A673 (cell line): ENCODE measurements at places on chromosomes 7 and 10. TPM values are rescaled to one million over a fixed set of nuclear protein-coding genes. Genes with fewer than 3 reads are reported as not detected.

The LRRC18 gene
- not detected in 2 replicates for total RNA-seq

DNA sequence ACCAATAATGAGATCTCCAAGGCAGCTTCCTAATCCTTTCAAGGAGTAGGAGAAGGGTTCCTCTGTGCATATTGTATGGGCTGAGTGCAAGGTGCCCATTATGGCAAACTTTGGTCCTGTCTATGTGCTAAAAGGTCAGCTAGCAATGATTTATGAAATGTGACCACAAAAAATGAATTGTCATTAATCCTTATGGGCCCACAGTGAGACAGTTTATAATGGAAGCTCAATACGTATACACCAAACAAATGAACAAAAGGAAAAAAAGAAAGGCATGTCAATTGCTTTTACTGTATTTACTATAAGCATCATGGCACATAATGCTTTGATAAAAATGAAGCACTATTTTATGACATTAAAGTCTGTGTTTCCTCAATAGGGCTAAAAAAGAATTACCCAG, 54.5 kb downstream of the ELAPOR2 start:
- DNase-seq = no peak

DNA sequence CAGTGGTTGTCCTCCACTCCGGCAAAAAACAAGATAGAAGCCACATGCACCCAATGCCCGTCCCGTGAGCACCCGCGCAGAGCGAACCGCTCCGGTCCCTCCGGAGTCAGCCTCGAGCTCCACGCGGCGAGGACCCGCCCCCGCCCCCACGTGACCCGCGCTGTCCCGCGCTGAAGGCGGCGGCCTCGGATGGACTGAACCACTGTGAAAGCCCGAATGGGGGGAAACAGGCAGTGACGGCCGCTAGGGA, 766 bp upstream of the EIF3B start:
- peak; percentile 93 for DNase-seq

DNA sequence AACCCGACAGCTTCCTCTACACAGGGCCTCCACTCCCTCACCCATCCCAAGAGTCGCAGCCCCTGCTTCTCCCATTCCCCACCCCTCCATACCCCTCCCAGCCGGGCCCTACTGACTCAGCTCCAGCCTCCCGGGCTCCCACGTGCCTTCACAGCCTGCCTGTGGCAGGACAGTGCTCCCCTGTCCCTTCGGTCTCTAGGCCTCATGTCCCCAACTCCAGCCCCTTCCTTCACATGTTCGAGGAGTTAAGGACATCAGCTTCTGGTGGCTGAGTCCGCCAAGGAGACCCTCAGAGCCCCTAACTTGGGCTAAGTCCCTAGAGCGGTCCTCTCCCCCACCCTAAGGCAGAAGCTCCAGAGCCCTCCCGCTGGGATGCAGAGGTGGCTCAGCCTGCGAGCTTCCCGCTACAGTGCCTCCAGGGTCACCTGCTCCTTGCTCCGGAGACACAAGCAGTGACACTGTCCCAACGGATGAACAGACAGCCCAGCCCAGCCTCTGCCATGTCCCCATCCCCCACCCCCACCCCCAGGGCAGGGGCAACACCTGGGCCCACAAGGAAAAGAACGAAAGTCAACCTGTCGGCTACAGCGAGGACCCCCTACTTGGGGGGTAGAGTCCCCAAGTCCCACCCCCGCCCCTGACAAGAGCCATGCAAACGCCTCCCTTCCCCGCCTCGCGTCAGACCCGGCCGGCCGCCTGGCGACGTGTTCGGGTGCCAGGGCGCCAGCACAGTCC, 716 bp downstream of the SMARCD3 start:
- no peak for DNase-seq

DNA sequence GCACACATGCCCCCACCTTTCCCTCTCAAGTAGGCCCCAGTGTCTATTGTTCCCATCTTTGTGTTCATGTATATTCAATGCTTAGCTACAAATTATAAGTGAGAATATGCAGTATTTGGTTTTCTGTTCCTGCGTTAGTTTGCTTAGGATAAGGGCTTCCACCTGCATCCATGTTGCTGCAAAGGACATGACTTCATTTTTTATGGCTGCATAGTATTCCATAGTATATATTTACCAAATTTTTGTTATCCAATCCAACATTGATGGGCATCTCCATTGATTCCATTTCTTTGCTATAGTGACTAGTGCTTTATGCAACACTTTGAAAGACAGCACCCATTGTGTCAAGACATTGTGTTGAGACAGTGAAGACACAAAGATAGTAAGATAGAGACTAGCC, 19.0 kb upstream of the ABCB4 start:
- no peak for DNase-seq

DNA sequence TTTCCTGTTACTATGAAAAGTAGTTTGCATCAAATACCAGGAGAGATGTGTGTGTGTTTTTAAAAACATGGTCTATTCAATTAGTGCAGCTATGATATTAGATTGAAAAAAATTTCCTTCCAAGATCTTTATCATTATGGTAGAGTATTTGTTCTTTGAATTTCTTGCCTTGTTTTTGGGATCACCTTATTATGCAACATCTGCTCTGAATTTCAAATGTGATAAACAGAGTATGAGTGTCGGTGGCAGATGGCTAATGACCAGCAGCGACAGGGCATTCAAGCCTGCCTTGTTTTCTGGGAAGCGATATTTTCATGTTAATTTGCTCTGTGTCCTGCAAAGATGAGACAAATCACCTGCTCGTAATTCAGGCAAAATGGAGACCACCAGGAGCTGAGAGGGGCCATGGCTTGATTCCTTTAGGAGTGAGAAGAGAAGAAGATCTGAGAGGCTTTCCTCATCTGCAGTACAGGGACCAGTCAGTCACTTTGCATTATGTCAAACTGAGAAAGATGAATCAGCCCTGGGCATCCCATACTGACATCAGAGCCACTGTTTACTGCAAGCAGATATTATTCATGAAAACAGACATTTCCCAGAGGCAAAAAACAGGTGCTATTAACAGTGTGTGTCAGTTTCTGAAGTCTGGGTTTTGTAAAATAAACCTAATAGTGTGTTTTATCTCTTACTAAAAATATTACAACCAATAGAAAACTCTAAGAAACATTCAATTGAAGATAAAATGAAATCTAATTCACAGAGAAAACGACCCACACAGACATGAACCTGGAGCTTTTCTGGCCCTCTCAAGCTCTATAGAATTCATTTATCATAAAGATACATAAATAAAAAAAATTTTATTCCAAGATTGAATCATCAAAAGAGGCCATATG, 67.6 kb downstream of the CDK6 start:
- no peak for DNase-seq

The RHOBTB1 gene
- total RNA-seq = 5.2 and 7.5 TPM in 2 replicates

The NUDT1 gene
- total RNA-seq = 115 and 117 TPM in 2 replicates

DNA sequence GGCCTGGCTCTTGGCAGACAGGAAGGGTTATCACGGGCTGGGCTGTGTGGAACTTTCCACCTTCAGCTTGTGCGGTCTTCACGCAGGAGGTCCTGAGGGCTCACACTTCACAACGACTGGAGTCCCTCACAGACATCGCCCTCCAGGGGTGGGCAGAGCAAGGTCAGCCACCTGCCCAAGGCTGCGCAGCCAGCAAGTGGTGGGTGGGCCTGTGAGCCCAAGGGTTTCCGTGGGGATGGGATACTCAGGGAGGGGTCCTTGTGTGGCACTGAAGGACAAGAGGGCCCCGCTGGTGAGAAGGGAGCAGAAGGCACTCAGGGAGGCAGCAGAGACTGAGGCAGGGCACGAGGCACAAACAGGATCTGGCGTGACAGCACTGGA, 22.0 kb downstream of the PDIA4 start:
- DNase-seq = no peak

The CYP2C19 gene
- total RNA-seq = 0.17 TPM in 1 of 2 replicates, not detected in the other
